ENCODE measurements at places on chromosomes 12 and 14. TPM values are rescaled to one million over a fixed set of nuclear protein-coding genes. Genes with fewer than 3 reads are reported as not detected.

The HCAR1 gene
- under 0.01 TPM for total RNA-seq

The ALDH2 gene
- 49.0 TPM for total RNA-seq

The PRIMA1 gene
- not detected for total RNA-seq

The IL22 gene
- not detected for total RNA-seq

The PLEKHG7 gene
- total RNA-seq = not detected

The CFAP54 gene
- total RNA-seq = 9.7 TPM

The TRIM9 gene
- total RNA-seq = under 0.01 TPM

Measured in lung microvascular endothelial cell (primary cell).